ENCODE measurements at places on chromosomes 11 and 22.

- DNase-seq: no peak
Observed at GRCh38 chr11:70063121-70063520, 15.0 kb upstream of the ANO1 start.

DNA sequence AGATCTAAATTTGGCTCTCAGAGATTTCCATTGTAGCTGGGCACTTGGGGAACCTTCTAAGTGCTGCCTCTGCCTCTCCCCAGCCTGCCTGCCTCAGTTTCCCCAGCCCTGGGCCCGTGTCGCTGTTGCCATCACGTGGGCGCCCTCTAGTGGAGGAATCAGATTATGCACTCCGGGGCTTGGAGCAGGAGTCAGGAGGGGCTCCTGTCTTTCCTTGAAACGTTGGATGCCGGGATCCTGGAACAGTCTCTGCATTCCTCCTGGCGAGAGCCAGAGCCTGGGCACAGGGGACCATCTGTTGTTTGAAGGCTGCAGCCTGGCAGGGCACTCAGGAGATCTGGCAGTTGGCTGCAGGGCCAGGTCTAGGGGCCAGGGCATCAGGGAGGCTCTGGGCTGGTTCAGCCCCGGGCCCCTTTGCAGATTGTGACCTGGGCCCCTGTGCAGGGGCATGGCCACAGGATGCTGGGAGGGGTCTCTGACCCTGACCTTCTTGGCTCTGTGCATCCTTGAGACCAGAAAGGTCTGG, 71.6 kb downstream of the LRP5 start:
- no peak for DNase-seq

- no peak for DNase-seq
Observed at GRCh38 chr11:130549393-130549999, 101.1 kb downstream of the ADAMTS15 start.

- no peak for DNase-seq
Observed at GRCh38 chr11:110801328-110801727, 89.1 kb upstream of the ARHGAP20 start.

DNA sequence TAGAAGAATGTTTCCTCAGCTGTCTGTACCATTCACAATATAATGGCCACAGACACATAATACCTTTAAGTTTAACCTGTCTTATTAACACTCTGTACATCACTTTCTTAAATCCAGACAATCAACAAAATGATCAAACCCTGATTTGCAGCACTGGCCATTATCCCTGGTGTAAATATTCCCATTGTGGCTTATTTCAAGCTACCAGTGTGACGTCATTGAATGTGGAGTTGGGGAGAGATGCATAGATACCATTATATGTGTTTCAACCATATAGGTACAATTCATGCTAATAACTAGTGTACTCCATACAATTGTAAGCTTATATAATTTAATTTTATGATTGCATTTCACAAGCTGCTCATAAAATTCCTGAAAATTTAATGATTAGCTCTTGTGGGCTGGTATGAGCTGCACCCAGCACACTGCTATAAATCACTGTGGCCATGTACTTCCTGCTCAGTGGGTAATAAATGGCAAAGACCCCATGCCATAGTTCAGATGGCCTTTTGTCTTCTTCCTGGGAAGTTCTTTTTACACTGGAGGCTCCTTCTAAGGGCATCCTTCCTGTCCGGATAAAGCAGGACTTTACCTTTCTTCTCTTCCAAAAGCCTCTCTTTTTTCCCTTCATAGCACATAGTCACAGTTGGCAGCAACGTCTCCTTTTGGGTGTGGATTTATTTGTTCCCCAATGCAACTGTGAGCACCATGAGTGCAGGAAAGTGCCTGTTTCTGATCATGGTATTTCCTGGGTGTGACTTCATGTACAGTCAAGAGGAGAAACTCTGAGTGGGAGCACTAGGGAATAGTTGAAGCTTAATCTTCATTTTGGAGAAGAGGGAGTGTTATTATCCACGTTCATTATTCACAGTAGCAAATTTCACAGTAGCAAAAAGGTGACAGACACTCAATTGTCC, 87.8 kb downstream of the MIAT start:
- no peak for DNase-seq

GRCh38 chr11:117605331-117605730, 191.7 kb downstream of the DSCAML1 start:
- no peak for DNase-seq
